Mammary microvascular endothelial cell (primary cell): ENCODE measurements at places on chromosomes 11 and 22. TPM values are rescaled to one million over a fixed set of nuclear protein-coding genes. Genes with fewer than 3 reads are reported as not detected.

The PANX3 gene
- total RNA-seq = not detected in 2 replicates

The FJX1 gene
- 68.6 and 79.0 TPM in 2 replicates for total RNA-seq

The KCNQ1 gene
- 0.20 TPM in 1 of 2 replicates, not detected in the other for total RNA-seq

The CREB3L1 gene
- 0.10 and 0.33 TPM in 2 replicates for total RNA-seq

The OR10A3 gene
- total RNA-seq = not detected in 2 replicates

The BAIAP2L2 gene
- 0.07 and 0.54 TPM in 2 replicates for total RNA-seq

The COPB1 gene
- total RNA-seq = 172 and 174 TPM in 2 replicates

The GPHA2 gene
- not detected in 2 replicates for total RNA-seq
